CD8-positive, alpha-beta memory T cell (primary cell): ENCODE measurements at places on chromosomes 3 and 15. TPM values are rescaled to one million over a fixed set of nuclear protein-coding genes. Genes with fewer than 3 reads are reported as not detected.

KBTBD13 gene
- not detected for total RNA-seq

- peak; percentile 68 for DNase-seq
These were observed 1.1 kb downstream of the NFKBIZ start for GRCh38 chr3:101850246-101851051.

FYCO1 gene
- 13.4 TPM for total RNA-seq

ARRDC4 gene
- 0.51 TPM for total RNA-seq

DNA sequence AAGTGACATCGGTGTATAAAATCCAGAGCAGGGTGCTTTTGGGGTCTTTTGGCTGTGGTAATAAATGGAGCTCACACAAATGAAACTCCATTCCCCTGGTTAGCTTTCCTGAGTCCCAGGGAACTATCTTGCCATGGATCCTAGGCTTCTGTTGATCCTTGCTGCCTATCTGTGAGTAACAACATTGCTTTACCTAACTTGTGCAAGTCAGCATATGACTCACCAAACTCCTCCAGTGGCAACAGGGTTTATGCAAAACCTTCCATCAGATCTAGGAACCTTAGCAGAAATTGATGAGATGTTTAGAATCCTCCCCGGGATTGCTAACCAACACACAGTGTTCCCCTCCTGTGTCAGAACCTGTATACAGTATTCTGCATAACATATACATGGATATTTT is 105.4 kb downstream of the SCAPER start:
- DNase-seq = no peak

DNA sequence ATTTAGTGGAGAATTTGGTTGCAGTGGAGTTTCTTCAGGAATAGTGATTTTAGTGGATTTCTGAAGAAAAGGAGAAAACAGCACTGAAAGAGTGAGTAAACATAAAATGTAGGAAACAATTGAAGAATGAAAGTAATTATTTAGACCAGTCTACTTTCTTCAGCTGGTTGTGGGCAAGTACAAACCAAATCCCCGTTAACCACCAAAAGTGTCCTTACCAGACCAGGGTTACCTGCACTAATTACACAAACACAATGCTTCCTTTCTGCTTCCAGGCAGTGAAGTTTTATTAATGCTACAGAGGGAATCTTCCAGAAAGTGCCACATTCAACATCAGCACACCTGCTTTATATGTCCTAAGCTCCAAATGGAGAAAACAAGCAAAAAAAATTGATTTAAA is 248.0 kb upstream of the TBC1D5 start:
- DNase-seq = no peak

GRCh38 chr3:69271098-69271497 is 114.8 kb downstream of the FRMD4B start:
- no peak for DNase-seq

FOXB1 gene
- 0.33 TPM for total RNA-seq

LRRC34 gene
- 2.4 TPM for total RNA-seq

- DNase-seq = no peak
These were observed 2.0 kb upstream of the CEMIP start for GRCh38 chr15:80777137-80777536.

CNTN4 gene
- not detected for total RNA-seq

GRCh38 chr3:196837819-196838420 is 29.8 kb upstream of the SENP5 start:
- peak; percentile 62 for DNase-seq

- no peak for DNase-seq
These were observed 402.1 kb upstream of the MCTP2 start for GRCh38 chr15:93829115-93829870.

DNA sequence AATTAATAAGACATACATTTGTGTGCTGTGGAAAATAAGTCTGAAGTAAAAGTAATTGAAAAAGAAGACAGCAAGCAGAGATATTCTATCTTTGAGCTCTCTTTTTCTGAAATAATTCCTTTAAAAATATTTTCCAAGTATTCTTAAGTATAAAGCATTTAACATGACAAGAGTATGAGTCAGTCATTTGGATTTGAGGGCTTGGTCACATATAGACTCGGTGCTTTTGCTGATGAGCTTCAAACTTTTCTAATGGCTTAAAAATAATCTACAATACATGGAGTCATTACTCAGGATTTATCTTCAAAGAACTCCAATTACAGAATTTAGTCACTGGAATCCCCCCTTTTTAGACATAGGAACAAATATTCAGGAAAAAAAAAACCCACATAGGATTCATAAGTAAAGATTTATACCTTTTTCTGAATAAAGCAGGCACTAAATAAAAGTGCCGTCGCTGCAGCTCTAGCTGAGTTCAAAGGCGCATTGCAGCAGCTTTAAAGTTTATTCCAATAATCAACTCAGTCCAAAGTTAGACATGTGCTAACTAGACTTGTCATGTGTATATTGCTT is 147.5 kb downstream of the CTNNB1 start:
- DNase-seq = no peak

- DNase-seq = no peak
These were observed 156.0 kb upstream of the TRIM42 start for GRCh38 chr3:140521751-140522445.

- DNase-seq = no peak
These were observed 632 bp upstream of the DHX36 start for GRCh38 chr3:154324919-154325318.

DNA sequence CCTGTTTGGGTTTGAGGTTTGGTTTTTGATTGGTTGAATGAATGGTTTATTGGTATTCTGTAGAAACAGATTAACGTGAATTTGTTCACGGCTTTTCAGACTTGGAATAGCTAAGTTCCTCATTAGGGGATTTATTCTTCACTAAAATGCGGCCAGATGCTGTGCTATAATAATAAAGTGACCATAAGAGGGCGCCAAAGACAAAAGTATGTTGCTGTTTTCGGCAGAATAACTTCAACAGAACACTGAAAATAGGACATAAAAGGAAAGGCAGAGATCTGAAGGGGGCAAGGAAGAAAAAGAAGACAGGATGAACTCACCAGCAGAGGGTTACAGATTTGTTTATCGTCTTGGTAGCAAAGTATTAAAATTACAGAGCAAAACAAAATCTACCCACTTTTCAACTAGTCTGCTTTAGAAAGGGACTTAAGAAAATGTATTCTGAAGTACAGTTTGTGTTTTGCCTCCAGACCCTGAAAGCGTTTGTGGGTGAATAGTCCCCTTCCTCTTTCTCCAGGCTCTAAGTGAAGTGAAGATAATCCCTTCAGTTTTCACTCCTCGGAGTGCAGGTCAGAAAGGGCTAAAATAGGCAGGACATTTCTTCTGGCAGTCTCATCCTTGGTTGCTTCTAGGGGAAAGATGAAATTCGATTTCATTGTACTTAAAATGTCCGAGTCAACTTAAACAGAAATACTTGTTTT is 147.6 kb downstream of the IL20RB start:
- DNase-seq = no peak

GRCh38 chr15:98160236-98160635 is 199.7 kb downstream of the ARRDC4 start:
- DNase-seq = no peak

GRCh38 chr15:63414474-63415120 is 33.0 kb upstream of the CA12 start:
- DNase-seq = no peak

DNA sequence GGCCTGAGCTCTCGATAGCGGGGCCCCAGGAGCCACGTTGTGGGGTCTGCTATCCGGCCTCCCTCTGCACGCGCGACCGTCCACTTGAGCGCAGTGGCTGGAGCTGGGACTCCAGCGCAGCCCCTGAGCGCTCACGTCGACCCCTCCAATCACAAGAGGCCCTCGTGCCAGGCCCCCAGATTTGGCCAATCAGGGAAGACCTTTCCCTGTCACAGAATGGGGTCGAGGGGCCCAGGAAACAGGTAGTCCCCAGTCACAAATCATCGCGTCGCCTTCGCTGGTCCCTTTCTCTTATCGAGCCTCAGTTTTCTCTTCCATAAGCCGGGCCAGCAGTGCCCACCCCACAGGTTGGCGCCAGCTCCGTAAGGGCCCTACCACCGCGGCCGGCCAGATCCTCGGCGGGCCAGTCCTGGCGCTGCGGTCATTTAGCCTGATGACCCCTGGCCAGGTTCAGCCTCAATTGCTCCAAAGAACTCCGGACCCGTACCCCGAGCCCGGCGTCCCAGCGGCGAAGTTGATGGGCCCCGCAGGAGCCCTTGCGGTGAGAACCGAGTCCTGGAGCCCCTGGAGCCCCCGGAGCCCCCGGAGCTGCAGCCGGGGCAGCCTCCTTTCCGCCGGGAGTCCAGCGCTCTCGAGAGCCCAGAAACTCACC is 435 bp downstream of the ALDH1L1 start:
- no peak for DNase-seq

CFAP100 gene
- not detected for total RNA-seq

GRCh38 chr15:56047354-56047753 is 53.9 kb upstream of the NEDD4 start:
- no peak for DNase-seq

DCLK3 gene
- not detected for total RNA-seq

DNA sequence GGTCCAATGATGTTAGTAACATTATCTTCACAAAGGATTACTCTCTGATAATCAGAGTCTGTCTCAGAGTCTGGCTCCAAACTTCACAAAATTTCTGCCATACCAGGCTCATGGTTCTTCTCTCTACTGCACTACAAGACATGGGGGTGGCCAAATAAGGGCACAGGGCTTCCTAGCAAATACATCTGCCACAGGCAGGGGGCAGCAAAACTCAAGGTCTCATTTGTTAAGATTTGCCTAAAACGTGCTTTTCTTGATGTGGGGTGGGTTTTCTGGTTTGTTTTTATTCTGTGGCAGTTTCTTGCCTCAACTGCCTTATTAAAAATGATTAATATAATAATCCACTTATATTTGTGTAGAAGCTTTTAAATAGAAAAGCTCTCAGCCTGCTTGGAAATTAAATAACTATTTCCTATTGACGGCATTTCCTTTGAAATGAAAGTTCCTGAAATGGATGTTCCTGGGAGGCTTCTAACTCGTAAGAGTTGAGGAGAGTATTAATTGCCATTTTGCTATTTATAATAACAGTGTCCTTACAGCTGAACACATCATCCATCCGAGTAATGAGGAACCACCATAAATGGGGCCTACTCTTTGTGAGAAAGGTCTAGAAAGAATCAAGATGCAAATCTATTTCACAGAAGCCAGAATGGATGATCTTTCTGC is 53.8 kb downstream of the SST start:
- DNase-seq = peak; percentile 27

TMEM43 gene
- total RNA-seq = 49.4 TPM

GRCh38 chr3:108552267-108553159 is 36.7 kb downstream of the CIP2A start:
- DNase-seq = peak; percentile 26

DNA sequence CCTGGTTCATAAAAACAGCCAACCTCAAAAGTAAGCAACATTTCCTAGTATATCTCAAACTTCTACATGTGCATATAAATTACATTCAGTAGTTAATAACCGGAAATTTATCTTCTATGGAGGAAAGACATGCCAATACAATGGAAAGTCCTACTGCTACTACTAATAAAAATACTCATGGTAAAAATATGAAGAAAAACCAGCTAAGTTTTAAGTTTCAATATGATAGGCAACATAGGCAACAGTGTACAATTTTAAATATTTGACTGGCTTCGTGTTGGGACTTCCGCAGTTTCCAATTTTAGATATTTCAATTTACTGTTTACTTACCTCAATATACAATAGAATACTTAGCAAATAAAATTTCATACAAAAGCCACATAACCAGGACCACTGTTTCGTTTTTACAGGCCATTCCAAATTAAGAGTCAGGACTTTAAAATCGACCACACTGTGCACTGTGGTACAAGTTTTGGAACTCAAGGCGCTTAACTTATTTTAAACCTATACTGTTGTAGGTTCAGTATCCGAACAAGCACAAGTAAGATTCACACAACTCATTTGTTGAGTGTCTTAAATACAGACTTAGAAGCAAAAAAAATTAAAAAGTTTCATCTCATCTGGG is 2.9 kb downstream of the NAA50 start:
- DNase-seq = peak; percentile 11

GRCh38 chr15:73782344-73782959 is 29.3 kb upstream of the INSYN1 start:
- DNase-seq = no peak

AP3B2 gene
- total RNA-seq = 0.16 TPM

MOBP gene
- not detected for total RNA-seq

GRCh38 chr3:32822609-32823498 is 5.1 kb downstream of the TRIM71 start:
- no peak for DNase-seq

ITIH1 gene
- not detected for total RNA-seq

- no peak for DNase-seq
These were observed 48.6 kb downstream of the GAP43 start for GRCh38 chr3:115671761-115672455.

DNA sequence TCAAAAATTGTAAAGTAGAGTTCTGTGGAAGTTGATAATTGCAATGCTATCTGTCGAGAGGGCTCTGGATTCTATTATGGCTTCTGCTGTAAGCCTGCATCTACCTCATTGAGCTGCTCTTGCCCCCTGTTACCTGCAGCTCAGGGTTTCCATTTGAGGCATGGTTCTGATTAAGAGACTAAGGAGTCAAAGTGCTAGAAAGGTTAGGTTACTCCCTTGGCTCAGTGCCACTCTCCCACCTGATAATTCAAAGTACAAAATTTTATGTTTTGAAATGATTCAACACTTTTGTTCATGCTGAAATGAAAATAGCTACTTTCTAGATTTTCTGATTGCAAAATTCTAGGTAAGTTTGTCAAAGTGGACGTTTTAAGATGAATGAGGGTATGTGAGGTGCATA is 220.5 kb upstream of the SATB1 start:
- no peak for DNase-seq

TP63 gene
- 0.31 TPM for total RNA-seq

DNA sequence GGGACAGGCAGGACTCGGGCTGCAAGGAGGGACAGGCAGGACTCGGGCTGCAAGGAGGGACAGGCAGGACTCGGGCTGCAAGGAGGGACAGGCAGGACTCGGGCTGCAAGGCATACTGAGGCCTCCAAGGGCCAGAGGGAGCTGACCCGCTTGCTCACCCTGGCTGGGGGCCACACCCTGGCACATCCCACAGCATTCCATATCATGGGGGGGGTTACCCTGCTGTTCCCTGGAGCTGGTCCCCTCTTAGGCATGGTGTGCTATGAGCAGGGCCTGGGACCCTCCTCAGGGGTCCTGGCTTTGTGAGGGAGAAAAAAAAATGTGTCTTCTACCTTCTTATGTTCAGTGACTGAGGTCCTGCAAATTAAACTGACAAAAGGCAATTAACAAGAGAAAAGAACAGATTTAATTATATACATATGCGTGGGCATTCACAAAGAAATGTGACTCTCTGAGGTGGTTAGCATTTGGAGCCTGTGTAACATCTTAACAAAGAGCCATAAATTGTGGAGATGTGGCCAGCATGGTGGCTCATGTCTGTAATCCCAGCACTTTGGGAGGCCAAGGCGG is 97.6 kb upstream of the ALDH1A3 start:
- no peak for DNase-seq

- no peak for DNase-seq
These were observed 6.8 kb upstream of the PKM start for GRCh38 chr15:72237853-72238224.

GRCh38 chr15:32979710-32980109 is 214.8 kb downstream of the FMN1 start:
- DNase-seq = no peak
